ENCODE measurements at places on chromosomes 1 and 21.
A peak's percentile ranks its signal among the peaks of the same experiment; 100 is the strongest.

GRCh38 chr1:30668546-30669327 is 54.6 kb downstream of the MATN1 start:
- DNase-seq, result no peak

GRCh38 chr1:171742577-171742922 is 685 bp upstream of the VAMP4 start:
- peak; percentile 38 for DNase-seq

DNA sequence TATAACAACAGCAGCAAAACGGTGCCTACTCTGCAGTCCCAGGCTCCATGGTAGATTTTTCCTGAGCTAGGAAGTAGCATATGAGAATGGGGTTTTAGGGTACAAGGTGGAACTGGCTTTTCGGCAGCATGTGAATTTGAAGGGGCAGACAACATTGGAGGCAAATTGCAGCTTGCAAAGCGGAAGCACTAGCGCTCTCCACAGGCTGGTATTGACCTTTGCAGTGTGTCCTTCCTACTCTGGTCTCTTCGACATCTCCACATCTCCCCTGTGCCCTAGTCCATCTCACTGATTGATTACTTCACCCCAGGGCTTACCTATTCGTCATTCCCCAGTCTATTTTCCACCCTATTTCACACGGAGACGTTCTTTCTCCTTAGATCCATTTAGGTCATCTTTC is 13.0 kb downstream of the IGSF21 start:
- DNase-seq, result no peak

GRCh38 chr21:44887126-44887806 is 13.8 kb upstream of the PTTG1IP start:
- DNase-seq, result no peak

DNA sequence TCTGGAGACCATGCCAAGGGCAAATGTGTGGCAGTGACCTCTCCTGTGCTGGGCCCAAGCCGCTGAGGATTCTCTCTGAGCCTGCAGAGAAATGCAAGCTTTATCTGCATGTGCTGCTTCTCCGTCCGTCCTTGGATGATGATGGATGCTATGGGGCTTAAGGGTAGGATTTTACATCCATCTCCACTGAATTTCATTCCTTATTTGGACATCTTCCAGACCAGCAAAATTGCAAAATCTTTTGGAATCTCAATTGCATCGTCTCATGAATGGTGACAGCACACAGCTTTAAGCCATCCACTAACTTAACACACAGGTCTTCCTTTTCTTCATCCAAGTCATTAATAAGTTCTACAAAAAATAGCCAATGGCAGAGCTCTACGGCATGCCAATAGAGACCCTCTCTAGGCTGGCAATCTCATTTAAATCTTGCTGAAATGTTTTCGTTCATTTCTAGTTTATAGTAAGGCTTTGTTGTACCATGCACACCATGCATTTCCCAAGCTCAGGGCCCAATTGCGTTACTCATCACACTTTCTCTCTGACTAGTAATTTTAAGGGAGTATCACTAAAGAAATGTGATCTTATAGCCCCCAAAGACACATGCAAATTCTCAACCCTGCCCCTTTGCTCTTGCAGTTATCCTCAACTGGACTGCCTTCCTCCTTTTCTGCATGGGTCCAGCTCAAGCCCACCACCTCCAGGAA is 11.1 kb downstream of the BATF3 start:
- no peak for DNase-seq

GRCh38 chr21:41363370-41364270 is 1.8 kb downstream of the MX2 start:
- DNase-seq, result no peak

DNA sequence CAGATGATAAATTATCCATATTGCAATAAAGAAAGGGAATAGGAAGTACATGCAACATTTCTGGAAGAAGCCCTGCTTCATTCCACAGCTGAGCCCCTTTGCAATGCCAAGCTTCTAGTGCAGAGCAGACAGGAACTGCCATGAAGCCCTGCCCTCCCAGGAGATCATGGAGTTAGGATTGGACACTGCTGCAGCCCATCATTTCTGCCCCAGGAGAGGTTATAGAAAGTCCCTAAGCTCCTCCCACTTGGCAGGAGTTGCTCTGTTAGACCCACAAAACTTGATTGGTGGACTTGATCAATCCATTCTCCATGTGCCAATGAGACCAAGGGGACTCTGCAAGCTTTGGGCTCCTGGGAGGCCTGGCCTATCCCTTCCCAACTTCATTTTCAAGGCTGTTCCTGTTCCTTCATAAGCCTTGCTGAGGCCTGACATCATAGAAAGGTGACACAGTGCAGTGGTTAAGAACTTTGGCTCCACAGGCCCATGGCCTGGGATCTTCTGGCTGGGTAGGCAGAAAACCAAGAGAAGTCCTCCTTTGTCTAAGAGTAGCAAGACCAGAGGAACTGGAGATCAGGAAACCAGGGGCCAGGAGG is 1.3 kb upstream of the LAPTM5 start:
- no peak for DNase-seq

DNA sequence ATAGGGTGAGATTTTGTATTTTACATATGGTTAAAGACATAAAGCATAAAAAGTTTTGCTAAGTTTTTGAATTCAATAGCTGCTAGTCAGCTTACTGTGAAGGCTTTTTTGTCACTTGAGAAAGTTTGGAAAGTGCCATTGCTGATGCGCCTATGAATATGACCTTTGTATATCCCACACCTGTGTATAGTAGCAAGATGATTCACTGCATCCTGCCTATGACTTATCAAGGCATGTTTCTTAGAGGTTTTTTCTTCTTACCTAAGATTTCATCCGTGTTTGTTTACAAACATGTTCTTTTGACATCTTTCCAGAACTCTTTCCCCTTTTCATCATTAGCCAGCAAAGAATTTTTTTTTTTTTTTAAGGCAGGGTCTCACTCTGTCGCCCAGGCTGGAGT is 51.5 kb downstream of the PRKAA2 start:
- DNase-seq, result no peak

Data from activated CD4-positive, alpha-beta T cell treated with anti-CD3 and anti-CD28 coated beads, Interleukin-2, amount 50 U/mL, for 48 hours (primary cell).